ENCODE measurements at places on chromosomes 2 and 18.

DNA sequence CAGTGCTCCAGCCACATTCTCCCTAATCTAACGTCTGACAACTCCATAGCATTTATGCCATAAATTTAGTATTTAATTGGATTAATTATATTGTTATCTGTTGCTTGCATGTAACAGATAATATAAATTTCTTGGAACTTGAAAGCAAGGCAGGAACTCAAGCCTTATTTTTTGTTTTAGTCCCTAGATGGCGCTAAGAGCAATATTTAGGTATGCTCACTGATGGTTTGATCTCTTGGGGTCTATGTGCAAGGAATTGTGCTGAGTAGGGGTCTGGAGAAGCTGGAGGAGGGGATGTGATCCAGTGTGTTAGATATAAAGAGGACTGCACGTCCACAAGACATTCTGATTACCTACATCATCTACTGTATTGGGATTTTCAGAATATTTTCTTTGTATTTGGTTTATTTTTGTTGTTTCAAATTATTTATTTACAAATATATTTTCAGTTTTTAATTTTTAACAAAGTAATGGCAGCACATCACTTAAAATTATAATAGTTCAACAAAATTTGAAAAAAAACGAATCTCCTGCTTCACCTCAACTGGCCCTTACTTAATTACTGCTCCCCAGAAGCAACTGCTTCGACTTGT is 32.8 kb downstream of the KATNAL2 start:
- no peak for DNase-seq

DNA sequence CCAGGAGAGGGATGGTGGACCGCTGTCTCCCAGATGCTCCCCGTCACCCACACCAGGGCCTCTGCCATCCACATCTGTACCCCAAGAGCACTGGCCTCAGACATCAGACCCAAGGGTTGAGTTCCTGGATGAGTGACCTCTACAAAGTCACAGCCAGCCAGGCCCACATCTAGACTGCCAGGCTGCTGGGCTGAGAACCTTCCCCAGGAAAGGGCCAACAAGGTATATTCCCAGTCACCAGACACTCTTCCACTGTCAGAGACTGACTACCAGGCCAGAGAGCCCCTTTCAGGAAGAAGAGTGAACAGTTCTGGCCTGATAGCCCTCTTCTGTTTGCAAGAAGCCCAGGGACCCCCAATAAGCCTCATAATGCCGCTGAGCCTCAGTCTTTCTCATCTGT is 44.3 kb downstream of the C1QL2 start:
- DNase-seq: no peak

DNA sequence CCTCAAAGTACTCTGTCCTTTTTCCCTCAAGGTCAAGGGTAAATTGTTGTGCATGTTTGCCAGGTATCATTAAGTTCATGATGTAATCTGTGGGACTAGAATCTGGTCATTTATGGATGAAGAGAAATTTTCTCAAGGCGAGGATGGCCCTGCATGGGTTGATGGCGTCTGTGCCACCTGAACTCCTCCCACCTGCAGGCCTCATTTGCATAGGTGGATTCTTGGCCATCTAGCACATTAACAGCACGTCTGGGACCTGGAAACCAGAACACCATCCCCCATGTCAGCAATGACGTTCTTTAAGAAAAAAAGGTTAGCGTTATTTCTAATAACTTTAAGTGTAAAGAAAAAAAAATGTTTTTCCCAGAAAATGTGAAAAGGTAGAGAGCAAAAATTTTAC is 145.8 kb downstream of the ESCO1 start:
- DNase-seq: no peak

- DNase-seq: no peak
Measured at GRCh38 chr2:223032187-223033142, 19.5 kb upstream of the KCNE4 start.

DNA sequence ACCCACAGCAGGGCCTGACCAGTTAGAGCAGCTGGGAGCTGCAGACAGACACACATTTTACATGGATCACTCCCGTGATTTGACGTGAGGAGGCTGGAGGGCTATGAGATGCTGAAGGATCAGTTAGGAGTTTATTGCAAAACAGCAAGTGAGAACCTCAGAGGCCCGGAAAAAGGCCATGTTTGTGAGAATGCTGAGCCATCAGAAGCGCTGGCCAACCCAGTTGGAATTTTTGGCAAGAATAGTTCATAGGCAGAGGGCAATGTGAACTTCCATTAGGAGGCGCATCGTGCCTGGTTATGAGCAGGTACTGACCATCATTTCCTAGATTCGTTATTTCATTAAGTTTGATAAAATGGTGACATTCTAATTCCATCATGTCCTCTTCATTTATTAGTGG is 23.3 kb upstream of the LMAN1 start:
- DNase-seq: no peak

DNA sequence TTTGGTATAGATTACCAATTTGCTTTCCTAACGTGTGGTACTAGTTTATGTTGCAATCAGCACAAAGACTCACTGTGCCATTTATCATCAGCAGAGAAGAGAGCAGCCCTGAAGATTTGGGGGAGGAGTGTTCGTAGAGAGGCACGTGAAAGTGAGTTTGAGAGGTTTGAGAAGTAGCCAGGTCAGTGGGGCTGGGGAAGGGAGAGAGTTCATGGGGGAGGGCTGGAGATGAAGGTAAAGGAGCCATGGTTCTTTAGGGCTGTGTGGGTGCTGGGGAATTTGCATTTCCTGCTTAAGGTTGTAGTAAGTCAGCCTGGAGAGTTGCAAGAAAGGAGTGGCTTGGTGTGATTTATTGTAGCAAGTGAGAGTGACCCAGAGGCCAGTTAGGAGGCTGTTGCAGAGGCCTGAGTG is 172.1 kb downstream of the NEDD4L start:
- no peak for DNase-seq

- DNase-seq: no peak
Measured at GRCh38 chr2:206354129-206354528, 79.7 kb downstream of the ZDBF2 start.

DNA sequence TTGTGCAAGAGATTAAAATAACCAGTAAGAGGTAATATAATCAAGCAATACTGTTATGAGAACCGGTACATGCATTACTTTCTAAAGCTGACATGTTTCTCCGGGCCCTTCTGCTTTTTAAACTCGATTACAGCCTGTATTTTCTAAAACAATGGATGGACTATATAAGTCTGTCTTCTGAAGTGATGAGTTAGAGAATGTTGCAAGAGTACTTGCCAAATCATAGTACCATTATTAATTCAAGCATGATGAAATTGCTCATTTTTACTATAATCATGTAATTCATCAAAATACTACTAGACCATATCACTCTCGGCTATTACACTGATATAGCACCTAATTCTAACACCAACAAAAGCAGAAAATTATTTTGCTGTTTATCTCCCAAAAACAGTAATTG is 1240.3 kb upstream of the ACVR2A start:
- no peak for DNase-seq

DNA sequence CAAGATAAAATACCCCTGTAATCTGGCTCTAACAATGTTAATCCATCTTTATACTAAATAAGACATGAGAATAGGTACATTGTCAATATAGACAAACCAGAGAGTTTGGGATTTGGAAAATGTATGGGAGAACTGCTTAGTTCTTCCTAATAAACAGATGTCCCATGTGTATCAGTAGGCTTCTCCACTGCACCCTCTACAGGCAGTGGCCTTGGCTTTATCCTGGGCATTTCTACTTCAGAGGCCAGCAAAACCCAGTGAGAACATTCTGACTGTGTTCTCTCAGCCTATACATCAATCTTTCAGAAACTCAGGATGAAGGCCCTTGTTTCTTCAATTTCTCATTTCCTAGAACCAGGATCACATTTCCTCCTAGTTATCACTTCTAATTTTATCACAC is 1167.5 kb upstream of the ACVR2A start:
- DNase-seq: no peak

DNA sequence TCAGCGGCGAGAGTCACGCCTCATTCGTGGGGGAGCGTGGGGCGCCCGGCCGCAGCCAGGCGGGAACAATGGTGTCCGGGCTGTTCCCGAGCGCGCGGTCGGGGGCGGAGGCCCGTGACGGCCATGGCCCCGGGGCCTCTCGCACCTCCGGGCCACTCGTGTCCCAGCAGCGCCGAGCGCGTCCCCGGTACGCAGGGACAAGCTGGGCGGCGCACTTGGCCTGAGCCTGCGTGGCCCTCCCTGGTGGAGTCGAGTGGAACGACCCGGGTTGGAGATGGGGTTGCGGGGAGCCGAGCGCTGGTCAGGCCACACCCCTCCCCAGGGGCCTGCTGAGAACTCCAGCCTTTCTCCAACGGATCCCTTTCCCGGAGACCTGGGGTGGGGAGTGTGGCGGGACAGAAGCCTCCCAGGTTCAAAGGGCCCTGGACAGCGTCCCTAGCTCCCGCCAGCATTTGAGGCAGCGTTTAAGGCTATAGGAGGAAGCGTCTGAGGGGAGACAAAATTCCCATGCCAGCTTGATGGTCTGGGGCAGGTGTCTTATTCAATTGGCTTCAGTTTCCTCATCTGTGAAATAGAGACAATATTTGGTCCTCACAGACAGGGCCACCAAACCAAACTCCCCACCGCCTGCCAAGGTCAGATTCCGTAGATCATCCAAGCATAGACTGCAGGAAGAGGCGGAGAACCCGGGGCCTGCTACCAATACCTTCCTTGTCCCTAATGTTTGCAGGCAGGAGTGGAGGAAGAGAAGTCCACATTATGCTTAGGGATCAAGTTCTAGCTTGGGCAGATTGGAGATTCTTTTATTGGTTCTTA is 553 bp downstream of the CNDP2 start:
- DNase-seq: peak; percentile 19
